ENCODE measurements at places on chromosomes 7 and 10.

DNA sequence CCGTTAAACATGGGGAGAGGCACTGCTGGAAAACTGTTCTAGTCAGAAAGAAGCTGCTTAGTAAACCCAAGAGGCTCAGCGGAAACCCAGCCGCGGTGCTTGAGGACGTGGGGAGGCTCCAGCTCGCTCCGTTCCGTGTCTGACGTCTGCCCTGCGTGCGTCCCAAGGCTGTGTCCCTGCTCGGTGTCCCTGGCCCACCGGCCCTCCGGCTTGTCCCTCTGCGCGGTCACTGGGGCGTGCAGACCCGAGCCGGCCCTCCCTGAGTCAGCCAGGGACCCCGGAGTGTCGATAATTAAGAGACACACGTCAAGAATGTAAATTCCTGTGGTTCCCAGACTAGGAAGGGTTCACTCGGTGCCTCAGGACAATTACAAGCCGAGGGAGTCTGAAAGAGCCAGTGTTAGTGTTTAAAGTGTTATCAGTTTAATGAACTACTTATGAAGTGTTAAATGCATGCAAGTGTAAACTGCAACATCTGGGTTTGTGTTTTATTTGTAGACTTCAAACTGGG is 98.9 kb downstream of the WDR11 start:
- DNase-seq = no peak

GRCh38 chr7:129502708-129503685 is 666 bp downstream of the SMKR1 start:
- no peak for DNase-seq

DNA sequence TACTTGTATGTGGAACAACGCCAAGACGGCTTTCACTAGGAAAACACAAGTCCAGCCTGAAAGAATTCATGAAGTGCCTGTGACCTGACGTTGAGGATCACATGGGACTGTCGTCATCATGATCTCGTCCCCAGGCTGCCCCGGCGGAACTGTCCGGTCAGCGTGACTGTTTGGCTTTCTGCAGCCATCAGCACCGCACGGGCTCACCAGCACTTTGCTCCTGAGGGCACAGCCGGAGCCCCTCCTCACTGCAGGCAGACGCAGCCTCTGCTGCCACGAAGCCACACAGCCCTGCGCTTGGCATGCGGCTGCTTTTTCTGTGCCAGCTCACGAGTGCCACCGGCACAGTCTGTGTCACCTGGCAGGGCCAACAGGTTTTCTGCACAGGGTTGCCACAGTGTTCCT is 9.4 kb upstream of the GET4 start:
- DNase-seq = no peak

GRCh38 chr10:63228237-63228636 is 95.1 kb downstream of the NRBF2 start:
- no peak for DNase-seq

- DNase-seq = no peak
Measured at GRCh38 chr7:84792231-84792893, 394.5 kb downstream of the SEMA3D start.

- DNase-seq = no peak
Measured at GRCh38 chr10:83666762-83667161, 472.5 kb upstream of the GHITM start.

- no peak for DNase-seq
Measured at GRCh38 chr10:78115135-78115853, 81.6 kb downstream of the RPS24 start.

GRCh38 chr10:35778306-35778705 is 136.2 kb upstream of the FZD8 start:
- no peak for DNase-seq

GRCh38 chr10:20215547-20216152 is 399.4 kb downstream of the PLXDC2 start:
- no peak for DNase-seq

DNA sequence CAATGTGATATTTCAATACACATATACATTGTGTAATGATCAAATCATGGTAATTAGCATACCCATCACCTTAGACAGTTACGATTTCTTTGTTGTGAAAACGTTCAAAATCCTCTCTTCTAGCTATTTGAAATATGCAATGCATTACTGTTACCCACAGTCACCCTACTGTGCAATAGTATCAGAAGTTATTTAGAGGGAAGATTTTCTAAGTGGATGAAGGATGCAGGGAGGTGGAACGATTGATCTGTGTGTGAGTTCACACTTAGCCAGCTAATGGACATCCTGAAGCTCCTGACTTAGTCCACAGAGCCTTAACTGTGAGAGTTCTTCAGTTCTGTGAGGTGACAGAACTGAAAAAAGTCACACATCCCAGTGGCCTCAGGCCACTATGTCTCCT is 97.2 kb upstream of the LAMB4 start:
- DNase-seq = no peak

GRCh38 chr7:73906874-73907273 is 45.9 kb downstream of the TMEM270 start:
- DNase-seq = no peak

- no peak for DNase-seq
Measured at GRCh38 chr10:86779220-86780017, 23.0 kb downstream of the BMPR1A start.

DNA sequence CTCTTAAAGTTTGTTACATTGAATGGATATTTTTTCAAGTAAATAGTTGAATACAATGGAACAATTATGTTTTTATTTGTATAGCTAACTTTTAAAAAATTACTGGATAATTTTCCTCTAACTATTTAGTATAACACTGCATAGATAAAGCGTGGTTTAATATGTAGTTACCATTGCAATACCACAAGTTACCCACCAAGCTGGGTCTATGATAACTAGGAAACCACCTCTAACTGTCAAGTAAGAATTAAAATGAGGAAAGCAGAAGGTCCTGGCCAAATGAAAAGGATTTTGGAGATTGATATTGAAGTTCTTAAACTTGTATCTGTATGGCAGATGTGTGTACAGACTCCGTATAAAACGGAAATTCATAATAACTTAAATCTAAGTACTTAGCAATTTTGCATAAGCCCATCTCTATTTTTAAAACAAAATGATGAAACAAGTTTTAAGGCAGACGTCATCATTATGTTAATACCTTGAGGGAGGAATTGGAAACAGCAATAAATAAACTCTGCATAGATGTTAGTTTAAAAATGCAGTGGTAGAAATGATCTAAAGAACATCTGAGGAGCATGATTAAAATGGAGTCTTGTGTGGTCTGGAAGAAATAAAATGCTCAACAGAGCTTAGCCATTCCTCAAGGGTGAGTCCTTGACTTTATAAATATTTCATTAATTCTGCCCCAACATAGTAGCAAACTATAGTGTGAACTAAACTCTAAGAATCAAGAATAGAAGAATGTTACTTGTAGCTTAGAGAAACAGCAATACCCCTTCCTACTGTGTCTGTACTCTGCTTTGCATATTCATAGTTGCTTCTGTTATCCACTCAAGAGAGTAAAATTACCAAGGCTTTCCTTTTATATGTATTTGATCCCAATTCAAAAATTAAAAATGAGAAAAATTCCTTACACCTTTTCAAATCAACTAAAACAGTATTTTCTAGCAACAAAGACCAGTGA is 206.4 kb upstream of the FERD3L start:
- DNase-seq = no peak

DNA sequence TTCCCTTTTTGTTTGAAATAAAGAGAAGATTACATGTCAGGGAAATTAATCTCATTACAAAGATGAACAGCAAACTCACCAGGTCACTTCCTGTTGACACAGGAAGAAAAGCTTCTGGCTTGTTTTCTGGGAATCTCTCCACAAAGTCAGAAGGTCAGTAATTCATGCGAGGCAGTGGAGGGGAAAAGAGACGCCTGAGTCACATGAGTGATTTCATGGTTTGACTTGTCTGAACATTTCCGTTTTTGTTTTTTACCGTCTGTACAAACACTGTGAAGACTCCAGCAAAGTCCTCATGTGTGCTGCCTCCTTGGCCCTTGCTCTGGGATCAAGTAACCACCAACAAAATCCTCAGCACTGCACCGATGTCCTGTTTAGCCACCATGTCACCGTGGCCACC is 2.5 kb upstream of the HABP2 start:
- no peak for DNase-seq

GRCh38 chr7:106421181-106421762 is 136.5 kb upstream of the NAMPT start:
- peak; percentile 86 for DNase-seq

Data from CD14-positive monocyte (primary cell).